ENCODE measurements at places on chromosomes 1 and 21.

GRCh38 chr1:185342672-185343259 lies 25.7 kb upstream of the IVNS1ABP start:
- DNase-seq = no peak

GRCh38 chr1:85427849-85428248 lies 37.1 kb downstream of the DDAH1 start:
- DNase-seq = no peak

- DNase-seq = no peak
Observed at GRCh38 chr1:211155040-211155439, 21.1 kb upstream of the KCNH1 start.

DNA sequence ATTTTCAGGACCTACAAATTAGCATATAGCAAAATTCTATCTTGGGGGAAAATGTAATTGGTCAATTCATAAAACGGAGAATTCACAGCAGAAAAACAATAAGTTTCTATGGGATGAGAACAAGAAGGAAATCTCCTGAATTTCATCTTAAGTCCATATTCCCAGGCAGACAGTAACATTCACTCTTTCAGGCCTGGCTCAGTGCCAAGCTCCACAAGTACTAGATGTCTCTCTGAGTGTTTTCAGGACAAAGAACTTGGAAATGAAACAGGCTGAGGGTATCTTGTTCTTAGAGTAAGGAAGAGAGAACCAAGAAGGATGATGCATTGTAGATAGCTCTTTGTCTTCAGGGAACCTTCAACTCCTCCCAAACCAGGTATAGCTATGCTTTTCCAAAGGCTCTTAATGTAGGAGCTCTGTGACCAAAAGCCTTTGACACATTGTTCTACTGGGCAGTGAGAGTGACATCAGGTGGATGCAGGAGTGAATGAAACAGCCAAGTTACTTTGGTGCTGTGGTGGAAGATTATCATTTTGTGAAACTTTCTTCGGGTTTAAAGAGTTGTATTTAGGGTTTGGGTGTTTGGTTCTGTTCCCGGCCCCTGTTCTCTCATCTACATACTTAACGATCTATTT lies 298.3 kb downstream of the GPATCH2 start:
- DNase-seq = no peak

- DNase-seq = no peak
Observed at GRCh38 chr1:9371951-9372350, 79.3 kb downstream of the SPSB1 start.

DNA sequence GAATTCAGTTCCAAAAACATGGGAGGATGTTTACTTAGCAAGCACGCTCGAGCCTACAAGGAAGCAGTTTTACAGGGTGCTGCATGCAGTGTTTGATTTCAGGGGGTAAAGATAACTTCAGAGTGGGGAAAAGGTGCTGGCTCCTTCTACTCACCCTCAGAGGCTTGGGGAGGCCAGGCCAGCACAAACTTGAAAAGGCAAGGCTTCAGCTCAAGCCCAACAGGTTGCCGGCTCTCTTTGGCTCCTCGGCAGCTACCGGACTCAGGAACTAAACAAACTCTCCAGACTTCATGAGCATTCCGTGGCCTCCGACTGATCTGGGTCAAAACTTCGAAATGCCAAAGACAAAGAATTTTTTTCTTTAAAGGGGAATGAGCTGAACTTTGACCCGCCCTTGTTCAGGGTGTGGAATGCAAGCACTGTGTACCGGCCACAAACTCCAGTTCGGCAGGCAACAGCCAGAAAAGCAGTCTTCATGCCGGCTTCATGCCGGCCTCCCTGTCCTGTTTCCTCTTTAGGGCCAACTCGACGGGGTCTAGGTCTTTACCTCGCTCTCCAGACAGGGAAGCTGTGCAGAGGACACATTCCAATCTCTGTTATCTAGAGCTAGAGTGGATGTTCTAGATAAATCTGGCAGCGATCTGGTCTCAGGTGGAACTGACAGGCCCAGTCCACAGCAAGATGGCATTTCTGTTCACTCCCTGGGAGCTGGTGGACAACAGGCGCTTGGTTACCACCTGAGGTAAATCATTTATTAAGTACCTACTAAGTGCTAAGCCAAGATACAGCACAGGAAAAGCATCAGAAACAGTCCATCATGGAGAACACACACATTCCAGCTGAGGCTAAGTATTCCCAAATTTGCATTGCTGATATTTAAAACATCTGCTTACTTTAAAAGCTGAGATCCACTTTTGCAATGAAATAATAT lies 75.0 kb downstream of the CD46 start:
- peak; percentile 71 for DNase-seq

DNA sequence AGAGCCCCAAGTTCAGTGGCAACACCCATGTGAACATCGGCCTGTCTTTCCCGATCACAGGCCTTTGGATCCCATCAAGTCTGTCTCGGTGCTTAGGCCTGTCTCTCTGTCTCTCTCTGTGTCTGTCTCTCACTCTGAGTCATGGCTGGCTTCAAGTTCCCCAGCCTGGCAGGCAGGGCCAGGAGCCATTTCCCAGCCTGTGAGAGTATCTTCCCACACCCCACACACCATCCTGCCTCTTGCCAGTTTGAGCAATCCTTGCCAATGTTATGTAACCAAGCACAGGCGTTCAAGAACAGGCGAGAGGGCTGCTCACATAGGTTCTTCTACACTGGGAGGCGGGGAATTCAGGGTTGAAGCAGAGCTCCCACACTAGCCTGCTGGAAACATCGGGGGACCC lies 70.0 kb upstream of the TMEM51 start:
- no peak for DNase-seq

DNA sequence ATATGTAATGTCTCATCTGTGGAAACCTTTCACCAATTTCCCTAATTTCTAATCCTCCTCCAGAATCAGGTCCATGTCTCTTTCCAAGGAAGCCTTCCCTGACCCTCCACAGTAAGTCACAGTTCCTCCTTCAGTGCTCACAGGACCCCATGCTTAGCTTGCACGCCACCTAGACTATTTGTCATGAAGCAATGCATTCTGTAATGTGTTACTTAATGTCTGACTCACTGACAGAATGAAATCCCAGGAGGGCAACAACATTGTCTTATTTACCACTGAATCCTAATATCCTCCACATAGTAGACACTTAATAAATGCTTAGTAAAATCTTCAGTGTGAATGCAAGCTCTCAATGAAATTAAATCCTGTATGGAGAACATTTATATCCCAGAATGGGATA lies 245.9 kb upstream of the PLD5 start:
- no peak for DNase-seq

GRCh38 chr1:40477678-40478053 lies 576 bp downstream of the ZFP69 start:
- DNase-seq = peak; percentile 16

DNA sequence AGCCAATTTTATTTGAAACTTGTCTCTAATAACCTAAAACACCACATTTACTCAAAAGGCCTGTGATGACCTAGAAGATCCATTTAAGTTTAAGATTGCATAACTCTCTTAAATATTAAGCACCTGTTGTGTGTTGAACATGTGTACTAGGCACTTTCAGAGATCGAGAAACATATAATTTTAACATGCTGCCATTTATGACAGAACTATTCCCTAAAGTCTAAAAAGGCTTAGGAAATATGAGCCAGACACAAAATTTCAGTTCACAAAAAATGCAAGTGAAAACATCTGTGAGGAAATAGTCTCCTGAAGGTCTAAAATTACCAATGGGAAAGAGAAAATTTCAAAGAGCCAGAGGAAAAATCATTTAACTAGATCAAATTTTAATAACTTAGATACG lies 37.7 kb downstream of the CEP170 start:
- DNase-seq = no peak

- DNase-seq = no peak
Observed at GRCh38 chr1:172483448-172483847, 39.6 kb upstream of the PIGC start.

DNA sequence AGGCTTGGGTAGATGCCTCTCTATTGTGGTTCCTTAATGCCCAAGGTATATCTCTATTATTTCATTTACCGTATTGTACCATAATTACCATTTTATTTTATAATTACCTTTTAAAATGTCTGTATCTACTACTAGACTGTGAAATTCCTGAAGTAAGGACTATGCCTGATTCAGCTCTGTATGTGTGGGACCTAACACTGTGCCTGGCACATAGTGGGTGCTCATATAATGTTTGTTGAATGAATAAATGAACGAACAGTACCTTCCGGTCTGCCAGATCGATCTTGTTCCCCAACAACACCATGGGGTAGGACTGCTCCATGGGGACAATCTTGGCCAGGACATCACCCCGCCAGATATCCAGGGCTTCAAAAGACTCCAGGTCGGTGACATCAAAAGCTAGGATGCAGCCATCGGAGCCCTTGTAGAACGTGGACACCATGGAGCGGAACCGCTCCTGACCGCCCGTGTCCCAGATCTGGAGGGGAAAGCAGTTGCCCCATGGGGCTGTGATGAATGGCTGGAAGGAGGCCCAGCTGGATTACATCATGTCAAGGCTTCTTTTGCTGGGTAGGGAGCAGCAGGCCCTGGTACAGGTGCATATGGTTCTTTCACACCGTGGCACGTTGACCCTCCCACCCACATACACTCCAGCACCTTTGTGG lies 10.8 kb downstream of the RAB7B start:
- DNase-seq = no peak

DNA sequence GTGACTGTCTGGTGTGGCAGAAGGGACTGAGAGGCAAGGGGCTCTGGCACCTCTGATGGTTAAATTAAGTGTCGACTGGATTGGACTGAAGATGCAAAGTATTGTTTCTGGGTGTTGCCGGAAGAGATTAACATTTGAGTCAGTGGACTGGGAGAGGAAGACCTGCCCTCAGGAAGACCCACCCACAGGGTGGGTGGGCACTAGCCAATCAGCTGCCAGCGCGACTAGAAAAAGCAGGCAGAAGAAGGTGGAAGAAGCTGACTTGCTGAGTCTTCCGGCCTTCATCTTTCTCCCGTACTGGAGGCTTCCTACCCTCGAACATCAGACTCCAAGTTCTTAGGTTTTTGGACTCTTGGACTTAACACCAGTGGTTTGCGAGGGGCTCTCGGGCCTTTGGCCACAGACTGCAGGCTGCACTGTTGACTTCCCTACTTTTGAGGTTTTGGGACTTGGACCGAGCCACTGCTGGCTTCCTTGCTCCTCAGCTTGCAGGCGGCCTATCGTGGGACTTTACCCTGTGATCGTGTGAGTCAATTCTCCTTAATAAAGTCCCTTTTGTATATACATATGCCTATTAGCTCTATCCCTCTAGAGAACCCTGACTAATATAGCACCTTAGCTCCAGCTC lies 79.6 kb downstream of the KAZN start:
- no peak for DNase-seq

- DNase-seq = peak; percentile 81
Observed at GRCh38 chr1:27689423-27690173, 17.6 kb upstream of the IFI6 start.

DNA sequence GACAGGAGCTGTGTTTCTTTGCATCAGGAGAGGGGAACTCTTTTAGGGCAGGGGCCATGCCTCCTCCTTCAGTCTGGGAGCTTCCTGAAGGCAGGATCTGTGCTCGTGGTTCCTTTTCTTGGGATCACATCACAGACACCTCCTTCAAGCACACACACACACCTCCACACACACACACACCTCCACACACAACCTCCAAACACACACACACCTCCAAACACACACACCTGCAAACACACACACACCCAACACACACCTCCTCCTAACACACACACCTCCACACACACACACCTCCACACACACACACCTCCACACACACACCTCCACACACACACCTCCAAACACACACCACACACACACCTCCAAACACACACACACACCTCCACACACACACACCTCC lies 10.5 kb downstream of the LGR6 start:
- no peak for DNase-seq

DNA sequence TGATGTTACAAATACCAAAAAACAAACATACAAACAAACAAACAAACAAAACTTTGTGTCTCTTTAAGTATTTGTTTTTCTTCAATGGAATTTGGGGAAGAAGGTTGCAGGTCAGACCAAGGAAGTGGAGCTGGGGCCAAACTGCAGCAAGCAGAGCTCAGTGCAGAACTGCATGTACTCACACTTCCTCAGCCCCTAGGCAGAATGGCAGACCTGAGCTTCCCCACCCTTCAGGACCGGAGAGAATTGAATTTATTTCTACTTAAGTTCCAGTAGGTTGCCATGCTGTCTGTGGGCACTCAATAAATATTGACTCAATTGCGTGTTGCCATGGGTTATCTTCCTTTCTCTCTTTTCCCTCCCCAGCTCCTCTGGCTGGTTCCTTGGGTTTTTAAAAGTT lies 173.6 kb downstream of the PTGER3 start:
- no peak for DNase-seq

- peak; percentile 93 for DNase-seq
Observed at GRCh38 chr1:28437924-28438699, 67.7 kb upstream of the RCC1 start.

- peak; percentile 93 for DNase-seq
Observed at GRCh38 chr1:219120624-219121544, 52.8 kb upstream of the LYPLAL1 start.

DNA sequence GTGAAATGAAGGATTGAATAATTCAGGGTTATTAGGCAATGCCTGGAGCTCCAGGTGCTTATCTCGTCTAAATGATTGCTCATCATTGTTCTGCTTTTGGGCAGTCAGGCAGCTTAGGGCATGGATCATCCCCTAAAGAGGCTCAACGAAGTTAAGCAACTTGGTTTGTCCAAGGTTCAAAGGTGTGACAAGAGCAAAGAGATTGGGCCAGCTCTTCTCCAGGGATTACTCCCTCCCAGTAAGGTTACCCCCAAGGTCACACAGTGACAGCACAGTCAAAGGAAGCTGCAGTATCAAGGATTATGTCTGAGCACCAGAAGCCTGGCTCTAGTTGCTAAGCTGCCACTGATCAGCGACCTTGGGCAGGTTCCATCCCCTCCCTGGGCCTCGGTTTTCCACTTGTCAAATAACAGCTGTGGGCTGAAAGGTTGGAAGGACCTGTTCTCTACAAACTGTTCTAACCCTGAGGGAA lies 6.8 kb downstream of the ETNK2 start:
- no peak for DNase-seq

- DNase-seq = no peak
Observed at GRCh38 chr1:58076258-58076657, 470.3 kb downstream of the OMA1 start.

DNA sequence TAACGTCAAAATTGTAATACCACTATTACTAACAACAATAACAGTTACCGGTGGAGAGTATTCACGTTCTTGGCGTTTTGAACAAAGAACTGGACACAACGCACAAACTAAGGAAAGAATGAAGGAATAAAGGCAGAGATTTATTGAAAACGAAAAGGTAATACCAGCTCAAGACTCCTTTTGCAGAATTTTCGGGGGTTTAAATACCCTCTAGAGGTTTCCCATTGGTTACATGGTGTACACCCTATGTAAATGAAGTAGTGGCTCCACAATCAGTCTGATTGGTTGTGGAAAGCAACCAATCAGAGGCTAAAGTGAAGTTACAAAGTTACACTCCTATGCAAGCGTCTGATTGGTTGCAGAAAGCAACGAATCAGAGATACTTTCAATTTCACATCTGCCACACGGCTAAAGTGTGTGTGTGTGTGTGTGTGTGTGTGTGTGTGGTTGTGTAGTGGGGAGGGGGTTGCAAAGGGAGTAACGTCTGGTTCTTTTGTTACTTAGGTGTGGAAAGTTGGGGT lies 1.1 kb upstream of the GTF2B start:
- DNase-seq = peak; percentile 94

All from fibroblast of villous mesenchyme (primary cell).